ENCODE measurements at places on chromosomes 6 and 20.

- no peak for DNase-seq
Measured at GRCh38 chr6:118501099-118501498, 47.0 kb upstream of the PLN start.

- DNase-seq, result no peak
Measured at GRCh38 chr6:42017021-42017643, 33.2 kb upstream of the TAF8 start.

DNA sequence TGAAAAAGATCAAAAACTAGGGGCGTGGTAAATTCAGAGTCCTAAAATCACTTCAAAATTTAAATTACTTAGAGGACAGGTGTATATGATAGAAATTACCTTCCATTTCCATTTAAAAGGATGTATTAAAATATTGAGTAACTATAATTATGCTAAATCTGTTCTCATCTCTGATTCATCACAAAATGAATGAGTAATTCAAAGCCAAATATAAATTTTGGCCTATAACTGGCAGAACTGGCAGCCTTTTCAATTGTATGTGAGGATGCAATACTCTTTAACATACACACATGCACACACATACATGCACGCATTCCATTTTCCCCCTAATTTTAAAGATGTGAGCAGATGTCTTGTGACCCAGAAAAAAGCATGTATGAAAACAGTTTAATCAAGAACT, 194.6 kb downstream of the EPM2A start:
- no peak for DNase-seq

- DNase-seq, result no peak
Measured at GRCh38 chr6:142699391-142699790, 245.6 kb downstream of the HIVEP2 start.

Data from NCI-H1417 (cell line).